Hair follicular keratinocyte (primary cell): ENCODE measurements at places on chromosomes 13 and 19. TPM values are rescaled to one million over a fixed set of nuclear protein-coding genes. Genes with fewer than 3 reads are reported as not detected.

Gene LRCH1
- total RNA-seq: 9.2 and 9.4 TPM in 2 replicates

Gene FAM216B
- not detected in 2 replicates for total RNA-seq

Gene COX7A1
- not detected in 2 replicates for total RNA-seq

Gene TMEM272
- total RNA-seq: not detected in 2 replicates

Gene MAST1
- 0.08 and 0.78 TPM in 2 replicates for total RNA-seq

Gene LRRC8E
- total RNA-seq: 7.6 and 9.9 TPM in 2 replicates
